T-cell (primary cell): ENCODE measurements at places on chromosomes 7 and 10.

DNA sequence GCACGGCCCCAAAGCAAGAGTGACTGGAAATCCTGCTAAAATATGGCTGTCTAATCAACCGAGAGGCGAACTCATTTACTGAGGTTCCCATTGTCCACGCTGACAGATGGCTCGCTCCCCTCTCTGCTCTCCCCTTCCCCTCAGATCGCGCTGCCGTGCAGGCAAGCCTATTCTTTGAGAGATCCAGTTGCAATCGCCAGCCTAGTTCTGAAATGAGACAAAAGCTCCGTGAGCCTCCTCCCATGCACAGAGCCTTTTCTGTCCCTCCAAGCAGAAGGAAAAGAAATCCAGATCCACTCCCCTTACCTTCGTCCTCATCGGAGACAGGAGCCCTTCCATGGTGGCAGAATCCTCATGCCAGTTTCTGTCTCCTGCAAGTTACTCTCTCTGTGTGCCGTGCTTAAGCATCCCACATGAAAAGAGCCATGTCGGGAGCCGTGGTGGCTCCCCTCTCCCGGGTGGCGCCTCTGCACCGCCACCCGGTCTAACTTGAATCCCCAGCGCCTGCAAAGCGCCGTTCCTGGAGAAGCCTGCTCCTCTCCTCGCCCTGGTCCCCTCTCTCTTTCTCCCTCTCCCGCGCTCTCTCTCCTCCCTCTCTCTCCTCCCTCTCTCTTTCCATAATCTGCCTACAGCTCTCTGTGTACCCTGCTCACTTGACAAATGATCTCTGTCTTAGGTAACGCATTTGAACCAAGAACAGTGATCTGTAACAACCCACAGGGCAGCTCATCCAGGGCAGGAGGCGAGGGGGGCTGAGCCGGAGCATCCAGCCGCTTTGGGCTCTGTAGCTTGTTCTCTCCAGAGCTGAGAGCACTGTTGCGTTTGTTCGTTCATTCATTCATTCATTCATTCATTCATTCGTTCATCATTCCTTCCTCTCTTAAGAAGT, 156.8 kb downstream of the FRMD4A start:
- peaks cover 12% of the 10 kb centered on the region for H3K4me1 ChIP-seq
- H3K27me3 ChIP-seq = peaks cover 13% of the 10 kb centered on the region
- no peak for DNase-seq
- H3K27ac ChIP-seq = no peak overlapping the region
- no peaks in the 10 kb centered on the region for H3K36me3 ChIP-seq

DNA sequence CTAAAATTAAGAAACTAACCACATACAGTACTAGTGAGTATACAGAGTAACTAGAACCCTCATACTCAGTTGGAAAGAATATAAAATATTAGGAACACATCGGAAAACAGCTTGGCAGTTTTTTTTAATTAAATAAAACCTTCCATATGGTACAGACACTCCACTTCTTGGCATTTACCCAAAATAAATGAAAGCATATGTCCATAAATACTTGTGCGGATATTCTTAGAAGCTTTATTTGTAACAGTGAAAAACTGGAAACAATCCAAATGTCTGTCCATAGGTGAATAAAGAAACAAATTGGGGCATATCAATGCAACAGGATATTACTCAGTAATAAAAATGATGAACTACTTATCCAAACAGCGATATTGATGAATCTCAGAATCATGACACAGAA, 410.0 kb downstream of the HTR7 start:
- H3K4me3 ChIP-seq = no peak overlapping the region
- H3K4me1 ChIP-seq = no peaks in the 10 kb centered on the region
- no peaks in the 10 kb centered on the region for H3K36me3 ChIP-seq
- no peak overlapping the region for H3K27ac ChIP-seq
- no peak for DNase-seq

DNA sequence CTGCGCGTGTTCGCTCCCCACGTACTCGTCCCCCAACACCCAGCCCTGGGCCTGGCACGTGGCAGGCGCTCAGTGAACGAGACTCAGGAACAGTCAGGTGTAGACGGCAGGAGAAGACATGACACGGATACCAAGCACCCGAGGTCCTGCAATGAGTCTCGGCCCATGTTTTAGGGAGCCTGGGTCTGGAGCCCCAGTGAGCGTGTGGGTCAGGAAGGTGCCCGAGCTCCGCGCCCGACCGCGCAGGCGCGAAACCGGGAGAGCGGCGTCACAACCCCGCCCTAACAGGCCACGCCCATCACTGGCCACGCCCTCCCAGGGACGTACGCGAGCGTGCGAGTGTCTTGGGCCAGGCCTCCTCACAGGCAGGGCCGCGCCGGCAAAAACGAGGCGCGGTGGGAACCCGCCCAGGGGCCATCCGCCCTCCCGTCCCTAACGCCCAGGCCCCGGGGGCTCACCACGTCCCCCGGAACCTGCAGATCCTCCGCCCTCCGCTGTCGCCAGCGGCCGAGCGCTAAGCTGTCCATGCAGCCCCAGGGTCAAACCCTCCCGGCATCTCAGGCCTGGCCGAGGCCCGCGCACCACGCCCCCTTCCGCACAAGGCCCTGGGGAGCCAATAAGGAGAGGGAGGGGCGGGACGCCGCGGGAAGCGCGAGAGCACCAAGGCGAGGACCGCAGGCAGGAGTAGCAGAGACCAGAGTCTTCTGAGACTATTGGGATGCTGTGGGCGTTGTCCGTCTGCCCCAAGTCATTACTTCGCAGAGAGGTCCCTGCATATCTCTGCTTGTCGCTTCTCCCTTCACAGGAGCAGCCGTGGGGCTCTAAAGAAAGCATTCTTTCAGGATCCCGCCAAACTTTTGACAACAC, at the start of gene C10orf143:
TSS of gene C10orf143 (minus strand) at position 585 of the 867 bp plus-strand sequence. CDS start at position 527, 58 bp downstream.
- no peaks in the 10 kb centered on the region for H3K36me3 ChIP-seq
- DNase-seq = peak; percentile 98
- H3K4me3 ChIP-seq = peak within 1 kb of the TSS; percentile 74
- H3K4me1 ChIP-seq = peaks cover 33% of the 10 kb centered on the region

GRCh38 chr10:30172091-30172490, 112.7 kb upstream of the JCAD start:
- H3K27ac ChIP-seq = no peak overlapping the region
- DNase-seq = no peak
- no peaks in the 10 kb centered on the region for H3K4me1 ChIP-seq
- H3K36me3 ChIP-seq = no peaks in the 10 kb centered on the region
- no peak overlapping the region for H3K4me3 ChIP-seq
- H3K27me3 ChIP-seq = peaks cover 4% of the 10 kb centered on the region

DNA sequence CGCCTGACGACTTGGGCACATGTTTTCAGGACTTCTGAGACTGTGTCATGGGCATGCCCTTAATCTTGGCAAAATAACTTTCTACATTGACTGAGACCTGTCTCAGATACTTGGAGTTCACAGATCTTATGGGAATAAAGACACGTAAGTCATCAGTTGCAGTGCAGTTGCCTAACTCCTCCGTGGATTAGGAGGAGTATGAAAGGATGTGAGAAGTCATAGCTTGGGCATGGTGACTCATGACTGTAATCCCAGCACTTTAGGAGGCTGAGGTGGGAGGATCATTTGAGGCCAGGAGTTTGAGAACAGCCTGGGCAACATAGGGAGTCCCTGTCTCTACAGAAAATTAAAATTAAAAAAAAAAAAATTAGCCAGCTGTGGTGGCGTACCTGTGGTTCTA, 49.6 kb downstream of the EXOC6 start:
- H3K27me3 ChIP-seq = no peaks in the 10 kb centered on the region
- H3K4me3 ChIP-seq = no peak overlapping the region
- peaks cover 6% of the 10 kb centered on the region for H3K4me1 ChIP-seq
- no peak overlapping the region for H3K27ac ChIP-seq
- H3K36me3 ChIP-seq = peaks cover 6% of the 10 kb centered on the region
- DNase-seq = no peak

DNA sequence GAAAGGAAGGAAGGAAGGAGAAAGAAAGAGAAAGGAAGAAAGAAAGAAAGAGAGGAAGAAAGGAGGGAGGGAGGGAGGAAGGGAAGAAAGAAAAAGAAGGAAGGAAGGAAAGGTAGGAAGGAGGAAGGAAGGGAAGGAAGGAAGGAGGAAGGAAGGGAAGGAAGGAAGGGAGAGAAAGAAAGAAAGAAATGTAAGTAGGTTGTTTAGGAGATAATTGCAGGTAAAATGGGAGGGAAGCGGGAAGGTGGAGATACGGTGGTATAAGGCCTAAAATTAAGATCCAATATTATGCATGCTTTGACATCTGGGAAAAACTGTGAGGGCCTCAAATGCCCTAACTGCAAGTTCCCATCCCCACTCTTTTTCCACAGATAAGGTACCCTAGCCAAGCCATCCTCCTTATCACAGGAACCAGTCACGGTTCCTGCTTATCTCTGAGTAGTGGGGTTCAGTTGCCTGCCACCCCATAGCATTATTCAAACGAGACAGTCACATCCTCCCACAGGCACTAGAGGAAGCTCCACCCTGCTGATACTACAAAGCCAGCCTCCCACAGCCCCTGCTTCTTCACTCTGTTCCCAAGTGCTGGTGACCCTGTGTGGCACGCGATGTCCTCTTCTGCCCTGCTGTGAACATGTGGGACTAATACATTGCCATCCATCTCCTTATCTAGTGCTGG, 28.7 kb downstream of the ST8SIA6 start:
- no peaks in the 10 kb centered on the region for H3K27me3 ChIP-seq
- DNase-seq = peak; percentile 36
- peaks cover 65% of the 10 kb centered on the region for H3K4me1 ChIP-seq
- H3K36me3 ChIP-seq = no peaks in the 10 kb centered on the region
- peak overlapping the region; percentile 54 for H3K27ac ChIP-seq

- H3K4me3 ChIP-seq = no peak overlapping the region
- H3K27me3 ChIP-seq = no peaks in the 10 kb centered on the region
- H3K27ac ChIP-seq = no peak overlapping the region
- H3K36me3 ChIP-seq = no peaks in the 10 kb centered on the region
- H3K4me1 ChIP-seq = peaks cover 3% of the 10 kb centered on the region
Observed at GRCh38 chr10:43739161-43739560, 90.5 kb upstream of the ZNF32 start.

DNA sequence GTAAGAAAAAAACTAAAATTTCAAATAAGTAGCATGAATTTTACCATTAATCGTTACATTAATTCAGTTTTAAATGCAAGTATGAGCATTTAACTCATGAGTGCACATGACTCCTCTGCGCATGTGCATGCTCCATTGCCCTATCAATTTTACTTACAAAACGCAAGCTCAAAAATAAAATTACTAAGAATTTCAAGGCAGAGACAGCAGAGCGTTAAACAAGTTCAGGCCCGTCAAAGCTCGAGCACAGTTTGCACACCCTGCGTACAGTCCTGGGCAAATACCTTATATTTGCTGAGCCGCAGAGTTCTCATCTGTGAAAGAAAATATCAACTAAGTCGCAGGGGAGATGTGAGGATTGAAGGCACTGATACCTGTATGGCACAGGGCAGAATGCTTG, 373.6 kb downstream of the BBS9 start:
- no peaks in the 10 kb centered on the region for H3K27me3 ChIP-seq
- DNase-seq = no peak
- H3K4me1 ChIP-seq = no peaks in the 10 kb centered on the region
- H3K4me3 ChIP-seq = no peak overlapping the region
- H3K27ac ChIP-seq = no peak overlapping the region

DNA sequence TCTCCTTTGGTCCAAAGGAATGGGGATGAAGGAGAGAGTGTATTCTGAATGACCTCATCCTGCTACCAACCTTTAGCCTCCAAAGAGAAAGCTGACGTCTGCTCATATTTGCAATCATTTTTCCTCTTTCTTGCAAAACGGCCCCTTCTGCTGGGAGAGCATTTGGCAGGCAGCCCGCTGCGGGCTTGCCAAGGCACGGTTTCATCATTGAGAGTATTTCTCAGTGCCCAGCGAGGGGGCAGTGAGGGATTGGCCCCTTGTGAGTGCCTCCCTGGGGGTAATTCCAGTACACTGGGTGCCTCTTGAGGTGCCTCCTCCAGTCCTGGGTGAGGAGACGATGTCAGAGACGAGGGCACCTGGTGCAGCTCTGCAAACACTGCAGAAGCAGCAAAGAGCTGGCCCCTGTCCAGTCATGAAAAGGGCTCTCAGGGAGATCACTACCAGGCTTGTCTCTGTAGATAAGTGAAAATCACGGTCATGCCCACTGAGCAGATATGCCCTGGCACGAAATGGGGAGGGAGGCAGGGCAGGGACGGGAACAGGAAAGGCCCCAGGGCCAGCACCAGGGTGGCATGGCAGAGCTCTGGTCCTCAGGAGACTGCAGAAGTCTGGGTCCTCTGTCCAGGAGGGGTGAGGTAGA, 48.7 kb upstream of the SHH start:
- no peak overlapping the region for H3K4me3 ChIP-seq
- H3K36me3 ChIP-seq = no peaks in the 10 kb centered on the region
- H3K27me3 ChIP-seq = peaks cover 2% of the 10 kb centered on the region
- no peak for DNase-seq
- H3K27ac ChIP-seq = no peak overlapping the region

DNA sequence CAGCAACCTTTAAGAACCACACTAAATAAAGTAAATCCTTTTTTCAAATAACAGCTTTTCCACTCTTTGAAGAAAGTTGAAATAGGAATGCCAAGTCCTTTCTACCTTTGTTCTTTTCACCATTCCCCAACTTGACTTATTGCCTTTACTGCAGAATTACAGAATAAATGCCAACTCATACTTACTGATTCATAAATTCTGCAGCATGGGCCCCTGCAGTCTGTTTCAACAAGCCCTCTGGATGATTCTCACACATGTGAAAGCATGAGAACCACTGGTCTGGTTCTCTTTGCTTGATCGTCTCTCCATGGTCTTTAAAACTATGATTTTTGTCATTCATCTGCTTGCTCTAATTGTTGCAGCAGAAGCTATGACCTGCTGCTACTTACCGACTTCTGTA, 56.1 kb downstream of the HACD1 start:
- no peaks in the 10 kb centered on the region for H3K27me3 ChIP-seq
- no peaks in the 10 kb centered on the region for H3K4me1 ChIP-seq
- DNase-seq = no peak
- H3K4me3 ChIP-seq = no peak overlapping the region
- no peaks in the 10 kb centered on the region for H3K36me3 ChIP-seq

DNA sequence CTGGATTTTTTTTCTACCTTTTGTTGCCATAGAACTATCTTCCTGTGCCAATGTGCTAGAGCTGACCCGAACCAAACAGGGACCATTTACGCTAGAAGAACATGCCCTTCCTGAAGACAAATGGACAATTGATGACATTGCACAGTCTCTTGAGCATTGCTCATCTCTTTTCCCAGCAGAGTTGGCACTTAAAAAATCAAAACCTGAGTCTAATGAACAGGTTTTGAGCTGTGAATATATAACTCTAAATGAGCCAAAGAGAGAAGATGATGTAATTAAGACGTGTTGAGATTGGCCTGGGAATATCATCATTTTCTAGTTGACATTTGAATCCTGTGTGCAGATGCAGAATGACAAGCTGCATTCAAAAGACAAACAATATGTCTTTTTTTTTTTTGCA, 37.1 kb downstream of the TRUB1 start:
- H3K4me3 ChIP-seq = no peak overlapping the region
- H3K36me3 ChIP-seq = no peaks in the 10 kb centered on the region
- DNase-seq = no peak

DNA sequence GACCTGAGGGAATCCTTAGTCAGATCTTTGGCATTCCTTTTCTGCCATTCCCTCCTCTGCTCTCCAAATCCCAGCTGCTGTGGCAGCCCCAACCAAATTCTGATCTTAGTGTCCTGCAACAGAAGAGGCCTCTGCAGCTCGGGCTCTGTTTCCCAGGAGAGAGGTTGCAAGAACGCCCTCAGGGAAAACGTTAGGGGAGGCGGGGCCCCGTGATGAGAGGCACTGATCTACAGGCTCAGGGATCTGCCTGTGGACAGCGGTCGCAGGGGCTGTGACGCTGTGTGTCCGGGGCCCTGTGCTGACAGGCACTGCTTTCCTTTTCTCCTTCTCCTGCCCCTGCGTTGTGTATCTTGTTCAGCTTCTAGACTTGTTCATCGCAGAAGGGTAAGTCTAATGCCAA, 57.3 kb upstream of the DPYSL4 start:
- no peak for DNase-seq
- H3K4me3 ChIP-seq = no peak overlapping the region
- no peaks in the 10 kb centered on the region for H3K36me3 ChIP-seq
- no peak overlapping the region for H3K27ac ChIP-seq
